ENCODE measurements at places on chromosomes 1 and 21.

DNA sequence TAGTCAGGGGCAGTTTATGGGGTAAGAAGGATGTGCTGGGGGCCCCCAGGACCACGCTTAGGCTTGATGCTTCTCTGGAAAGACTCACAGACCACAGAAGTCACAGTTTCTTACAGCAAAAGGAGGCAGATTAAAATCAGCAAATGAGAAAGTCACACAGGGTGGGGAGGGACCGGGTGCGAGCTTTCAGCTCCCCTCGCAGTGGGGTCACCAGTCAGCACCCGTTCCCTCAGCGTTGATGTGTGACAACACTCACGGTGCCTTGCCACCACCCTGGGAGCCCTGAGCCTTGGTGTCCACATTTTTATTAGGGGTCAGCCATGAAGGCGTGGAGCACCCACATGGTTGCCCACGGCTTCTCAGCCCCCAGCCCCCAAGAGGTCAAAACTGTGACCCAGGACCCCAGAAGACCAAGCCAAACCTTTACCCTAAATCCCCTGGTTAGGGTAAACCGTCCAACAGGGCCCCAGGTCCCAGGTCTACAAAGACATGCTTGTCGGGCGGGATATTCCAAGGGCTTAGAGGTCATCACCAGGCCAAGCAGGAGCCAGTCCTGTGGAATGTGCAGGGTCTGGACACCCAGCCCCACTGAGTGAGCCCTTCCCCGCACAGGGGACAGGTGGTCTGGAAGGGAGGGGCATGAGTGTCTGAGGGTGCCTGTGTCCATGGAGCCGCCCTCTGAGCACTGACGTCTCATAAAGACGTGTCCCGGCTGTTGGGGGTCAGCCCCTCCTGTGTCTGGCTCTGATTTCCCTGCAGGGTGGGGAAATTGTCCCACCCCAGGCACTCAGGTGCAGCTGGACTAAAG, 64.5 kb upstream of the ABCG1 start:
- no peak for DNase-seq

- no peak for DNase-seq
Measured at GRCh38 chr1:33022650-33023200, 14.0 kb downstream of the AK2 start.

GRCh38 chr1:79079770-79080169, 73.2 kb upstream of the ADGRL4 start:
- DNase-seq: no peak

DNA sequence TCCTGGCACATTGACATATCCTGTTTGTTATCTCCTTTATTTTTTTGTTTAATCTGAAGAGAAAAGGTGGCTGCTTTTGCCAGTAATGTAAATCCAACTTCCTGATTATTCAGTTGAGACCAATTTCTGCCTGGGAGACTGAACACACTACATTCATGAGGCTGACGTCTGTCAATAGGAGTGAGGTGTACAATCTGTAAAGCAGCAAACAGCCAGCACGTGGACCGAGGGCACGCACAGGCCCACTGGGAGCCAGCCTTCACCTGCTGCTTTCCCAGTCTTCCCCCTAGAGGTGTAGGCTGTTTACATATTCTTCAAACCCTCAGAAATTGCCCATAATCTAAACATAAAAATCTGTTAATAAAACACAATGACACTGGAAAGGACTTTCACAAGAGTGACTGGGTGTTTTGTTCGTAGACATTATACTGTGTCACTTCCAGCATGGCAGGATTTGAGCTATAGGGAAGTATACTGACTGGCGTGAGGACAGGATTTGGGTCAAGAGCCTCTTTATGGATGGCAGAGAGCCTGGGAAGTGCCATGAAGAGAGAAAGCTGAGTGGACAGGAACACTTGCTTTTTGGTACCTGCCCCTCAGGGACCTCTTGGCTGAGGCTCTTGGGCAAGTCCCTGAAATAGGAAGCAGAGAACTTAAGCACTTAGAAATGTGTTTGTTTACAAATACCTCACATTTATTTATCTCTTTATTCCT, 552.9 kb upstream of the CAMK1G start:
- DNase-seq: no peak

- no peak for DNase-seq
Measured at GRCh38 chr21:33126569-33126968, 56.6 kb downstream of the OLIG1 start.

- no peak for DNase-seq
Measured at GRCh38 chr21:28196981-28197380, 795.7 kb downstream of the LTN1 start.

GRCh38 chr1:242205622-242206489, 207.0 kb upstream of the MAP1LC3C start:
- no peak for DNase-seq

DNA sequence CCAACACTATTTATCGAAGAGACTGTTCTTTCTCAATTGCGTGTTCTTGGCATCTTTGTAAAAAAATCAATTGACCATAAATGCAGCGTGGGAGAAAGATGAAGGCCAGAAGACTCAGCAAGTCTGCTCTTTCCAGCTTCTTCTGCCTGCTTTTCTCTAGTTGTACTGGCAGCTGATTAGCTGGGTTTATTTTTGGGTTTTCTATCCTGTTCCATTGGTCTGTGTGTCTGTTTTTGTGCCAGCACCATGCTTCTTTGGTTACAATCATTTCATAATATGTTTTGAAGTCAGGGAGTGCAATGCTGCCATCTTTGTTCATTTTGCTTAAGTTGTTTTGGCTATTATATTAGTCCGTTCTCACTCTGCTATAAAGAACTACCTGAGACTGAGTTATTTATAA, 201.8 kb upstream of the B3GALT2 start:
- DNase-seq: no peak

- DNase-seq: no peak
Measured at GRCh38 chr1:158117854-158118704, 62.6 kb upstream of the CD1D start.

GRCh38 chr1:19260211-19261138, 8.9 kb downstream of the MRTO4 start:
- no peak for DNase-seq

GRCh38 chr1:247107694-247108093, 3.5 kb upstream of the ZNF669 start:
- no peak for DNase-seq

DNA sequence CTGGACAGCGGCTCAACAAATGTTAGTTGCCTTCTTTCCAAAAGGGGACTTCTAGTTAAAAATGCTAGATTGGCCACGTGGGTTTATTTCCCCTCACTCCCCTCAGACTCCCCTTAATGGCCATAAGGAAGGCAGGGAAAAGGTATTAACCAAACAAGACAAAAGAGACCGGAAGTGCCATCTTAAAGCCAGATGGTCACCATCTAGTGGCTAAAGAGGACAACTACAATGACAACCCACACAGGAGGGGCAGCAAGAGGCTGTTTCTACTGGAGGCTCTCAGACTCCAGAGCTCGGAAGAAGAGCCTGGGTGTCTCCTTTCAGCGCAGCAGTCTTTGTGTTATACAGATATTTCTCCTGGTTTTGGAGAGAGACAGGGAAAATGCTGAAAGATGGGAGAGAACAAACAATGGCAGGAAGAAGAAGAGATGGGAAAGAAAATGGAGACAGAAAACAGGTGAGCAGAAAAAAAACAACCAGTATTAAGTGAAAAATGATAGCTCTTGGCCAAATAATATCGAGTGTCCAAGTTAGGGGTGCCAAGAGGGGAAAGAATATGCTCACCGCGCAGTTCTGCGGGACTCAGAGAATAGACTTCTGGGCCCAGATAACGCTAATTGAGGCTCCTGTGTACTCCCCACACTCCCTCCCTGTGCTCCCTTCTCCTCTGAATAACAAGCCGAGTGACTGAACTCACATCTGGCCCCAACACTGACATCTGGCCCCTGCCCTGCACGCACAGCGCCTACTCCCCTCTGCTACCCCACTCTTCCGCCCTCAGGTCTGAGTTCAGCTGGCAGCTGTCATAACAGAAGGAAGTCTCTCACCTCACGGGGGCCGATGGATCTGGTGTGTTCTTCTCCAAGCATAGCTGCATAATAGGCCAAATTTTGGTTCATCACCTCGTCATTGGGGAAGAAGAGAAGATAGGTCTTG, 9.6 kb downstream of the P3H1 start:
- DNase-seq: no peak

DNA sequence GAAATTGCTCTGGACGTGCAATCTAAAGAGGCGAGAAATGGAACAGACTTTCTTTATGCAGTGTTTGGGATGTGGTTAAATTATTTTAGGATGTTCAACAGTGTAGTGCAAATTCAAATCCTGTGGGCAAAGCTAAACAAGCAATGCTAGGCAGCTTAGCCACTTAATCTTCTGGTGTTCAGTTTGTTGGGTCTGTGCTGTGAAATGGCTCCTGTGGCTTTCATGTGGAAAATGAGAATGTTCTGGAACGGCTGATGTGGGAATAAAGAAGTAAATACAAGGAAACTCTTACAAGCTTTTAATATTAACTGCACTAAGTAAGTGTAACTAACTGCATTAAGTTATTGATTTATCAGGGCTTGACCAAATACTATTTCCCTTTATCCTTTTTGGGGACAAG, 766.6 kb downstream of the ADGRL2 start:
- no peak for DNase-seq

DNA sequence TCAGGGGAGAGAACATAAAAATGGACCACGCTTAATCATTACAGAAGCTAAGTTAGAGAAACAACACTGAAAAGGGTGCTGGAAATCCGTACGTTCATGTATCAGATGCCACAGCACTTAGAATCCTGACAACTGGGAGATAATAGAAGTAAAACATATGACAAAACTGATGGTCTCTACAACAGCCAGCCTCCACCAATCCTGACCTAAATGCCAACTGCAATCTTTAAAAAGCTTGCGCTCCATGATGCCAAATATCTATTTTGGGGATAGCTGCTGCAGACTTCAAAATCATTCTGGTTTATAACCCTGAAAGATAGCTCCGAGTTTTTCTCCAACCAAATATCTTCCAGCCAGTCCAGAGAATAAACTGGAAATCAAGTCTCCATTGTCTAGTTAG, 178.3 kb downstream of the RERE start:
- no peak for DNase-seq

DNA sequence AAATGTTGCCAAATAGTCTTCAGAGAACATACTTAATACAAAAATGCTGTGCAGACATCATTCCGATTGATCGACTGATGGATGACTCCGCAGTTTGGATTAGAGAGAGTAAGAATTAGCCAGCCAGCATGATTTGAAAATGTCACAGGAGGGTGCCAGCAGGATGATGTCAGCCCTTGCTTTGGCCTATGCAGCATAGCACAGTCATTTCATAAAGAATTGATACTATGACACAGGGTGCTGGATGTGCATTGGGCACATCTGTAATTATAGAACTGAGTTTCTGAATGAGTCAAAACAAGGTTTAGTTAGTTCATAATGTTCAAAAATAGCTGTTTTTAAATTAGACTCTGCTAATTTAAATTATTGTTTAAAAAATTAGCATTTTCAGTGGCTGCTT, 21.6 kb upstream of the TRAF5 start:
- no peak for DNase-seq

GRCh38 chr1:152313970-152314369, 11.1 kb downstream of the FLG start:
- DNase-seq: no peak

Measured in NCI-H1417 treated with DMSO at 0.1 percent for 48 hours (cell line).